ENCODE measurements at places on chromosomes 4 and X. TPM values are rescaled to one million over a fixed set of nuclear protein-coding genes. Genes with fewer than 3 reads are reported as not detected.
A peak's percentile ranks its signal among the peaks of the same experiment; 100 is the strongest.

UGT2B7 gene
- total RNA-seq, result not detected

PLP1 gene
- total RNA-seq, result not detected

DNA sequence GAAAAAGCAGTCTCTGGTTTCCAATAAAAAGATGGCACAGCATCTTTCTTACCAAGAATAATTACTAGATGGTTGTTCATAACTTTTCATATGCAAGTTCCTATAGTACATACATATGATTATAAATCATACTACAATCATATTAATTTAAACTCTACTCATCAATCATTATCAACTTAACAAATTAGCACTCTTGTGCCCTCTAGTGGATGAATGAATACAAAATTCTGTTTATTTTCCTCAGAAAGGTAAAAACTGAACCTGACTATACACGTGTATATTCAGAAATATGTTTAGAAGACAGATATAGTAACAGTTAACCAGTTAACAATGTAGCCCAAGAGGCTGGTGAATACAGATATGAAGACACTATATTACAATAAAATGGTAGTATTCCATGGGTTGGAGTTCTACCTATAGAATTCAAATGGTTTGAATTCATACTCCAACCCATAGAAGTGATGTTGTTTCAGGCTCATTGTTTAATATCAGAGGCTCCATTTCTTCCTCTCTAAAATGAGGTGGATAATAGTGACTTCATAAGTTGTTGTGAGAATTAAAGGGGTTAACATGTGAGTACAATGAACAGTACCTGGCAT is 100.0 kb downstream of the ADAMTS3 start:
- peak; percentile 4 for DNase-seq
- H3K27me3 ChIP-seq, result no peaks in the 10 kb centered on the region
- H3K36me3 ChIP-seq, result no peaks in the 10 kb centered on the region
- H3K4me1 ChIP-seq, result no peaks in the 10 kb centered on the region
- no peak overlapping the region for H3K4me3 ChIP-seq

DNA sequence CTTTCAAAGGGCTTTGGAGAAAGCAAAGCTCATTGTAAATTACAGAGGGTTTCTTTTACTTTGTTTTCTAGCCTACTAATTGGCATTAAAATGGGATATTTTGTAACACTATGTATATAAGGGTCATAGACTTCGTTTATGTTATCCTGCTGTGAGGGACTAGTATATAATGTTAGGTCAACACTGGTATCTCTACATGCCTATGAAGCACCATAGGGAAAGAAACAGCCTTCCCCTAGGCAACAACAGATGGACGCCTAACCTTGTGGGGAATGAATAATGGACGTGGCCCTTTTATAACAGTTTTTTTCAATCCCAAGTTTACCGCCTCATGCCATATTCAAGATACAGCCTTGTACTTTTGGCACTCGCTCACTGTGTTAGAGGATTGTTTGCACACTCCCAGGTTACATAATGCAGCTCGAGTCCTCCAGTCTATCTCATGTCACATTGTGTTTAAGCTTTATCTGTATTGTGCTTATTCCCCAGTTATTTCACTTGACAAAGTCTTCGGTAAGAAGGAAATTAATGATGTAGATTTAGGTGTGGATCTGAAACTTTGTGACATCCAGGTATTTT is 711.0 kb downstream of the RPA4 start:
- H3K36me3 ChIP-seq, result no peaks in the 10 kb centered on the region
- no peaks in the 10 kb centered on the region for H3K27me3 ChIP-seq
- no peak overlapping the region for H3K4me3 ChIP-seq
- DNase-seq, result no peak
- H3K27ac ChIP-seq, result no peak overlapping the region

DNA sequence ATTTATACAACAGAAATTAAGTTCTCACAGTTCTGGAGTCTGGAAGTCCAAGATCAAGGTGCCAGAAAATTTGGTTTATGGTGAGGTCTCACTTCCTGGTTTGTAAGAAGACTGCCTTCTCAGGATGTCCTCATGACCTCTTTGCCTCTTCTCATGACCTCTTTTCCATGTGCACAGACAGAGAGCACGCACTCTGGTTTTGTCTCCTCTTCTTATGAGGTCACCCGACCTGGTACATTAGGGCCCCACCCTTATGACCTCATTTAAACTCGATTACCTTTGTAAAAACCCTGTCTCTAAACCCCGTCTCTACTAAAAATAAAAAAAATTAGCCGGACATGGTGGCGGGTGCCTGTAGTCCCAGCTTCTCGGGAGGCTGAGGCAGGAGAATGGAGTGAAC is 155.9 kb downstream of the KIT start:
- no peaks in the 10 kb centered on the region for H3K4me1 ChIP-seq
- H3K4me3 ChIP-seq, result no peak overlapping the region
- no peak for DNase-seq

Measured in HCT116 (cell line).